ENCODE measurements at places on chromosomes 6 and 20. TPM values are rescaled to one million over a fixed set of nuclear protein-coding genes. Genes with fewer than 3 reads are reported as not detected.

GRCh38 chr6:19723545-19723944, 113.6 kb upstream of the ID4 start:
- DNase-seq: peak; percentile 78

Gene BTNL2
- total RNA-seq: not detected

- no peak for DNase-seq
Measured at GRCh38 chr6:127858727-127859391, 42.0 kb downstream of the THEMIS start.

Gene TFAP2D
- 0.14 TPM for total RNA-seq

GRCh38 chr6:445571-446417, 54.2 kb downstream of the IRF4 start:
- DNase-seq: no peak

DNA sequence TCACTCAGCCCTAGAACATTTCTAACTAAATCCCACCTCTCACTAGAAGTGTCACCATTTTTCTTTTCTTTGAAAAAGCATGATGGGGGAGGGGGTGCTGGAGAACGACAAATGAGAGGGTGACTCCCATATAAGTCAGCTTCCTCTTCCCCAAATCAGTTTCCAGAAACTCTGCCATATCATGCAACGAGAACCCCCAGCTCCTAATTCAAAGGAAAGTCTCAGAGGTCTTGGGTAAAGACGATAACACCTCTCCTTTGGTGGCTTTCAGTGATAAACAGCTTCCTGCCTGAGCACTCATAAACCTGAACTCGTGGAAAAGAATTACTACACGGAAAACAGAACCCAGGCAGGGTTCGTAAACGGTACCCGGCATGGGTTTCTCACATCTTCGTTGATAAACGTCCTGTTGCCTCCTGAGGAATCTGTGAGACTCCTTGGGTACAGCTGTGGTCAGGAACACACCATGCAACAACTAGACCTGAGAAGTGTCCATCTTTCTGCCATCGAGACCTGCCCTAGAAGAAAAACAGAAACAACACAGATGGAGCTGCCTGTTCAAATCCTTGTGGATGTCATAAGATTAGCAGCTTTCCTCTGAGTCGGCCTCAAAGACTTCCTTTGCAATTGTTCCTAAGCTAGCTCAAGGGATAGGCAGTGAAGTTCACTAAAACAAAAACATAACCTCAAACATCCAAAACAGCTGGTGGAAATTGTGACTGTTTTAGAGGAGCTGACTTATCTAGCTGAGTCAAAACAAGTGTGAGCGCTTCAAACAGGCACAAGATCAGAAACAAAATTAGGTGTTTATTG, 185.8 kb upstream of the PRDM1 start:
- DNase-seq: no peak

GRCh38 chr6:163843218-163843617, 428.7 kb downstream of the QKI start:
- DNase-seq: no peak

GRCh38 chr6:65199683-65200082, 507.3 kb downstream of the EYS start:
- no peak for DNase-seq

Gene SLC35D3
- total RNA-seq: not detected

Gene RIMS1
- total RNA-seq: 6.7 TPM

DNA sequence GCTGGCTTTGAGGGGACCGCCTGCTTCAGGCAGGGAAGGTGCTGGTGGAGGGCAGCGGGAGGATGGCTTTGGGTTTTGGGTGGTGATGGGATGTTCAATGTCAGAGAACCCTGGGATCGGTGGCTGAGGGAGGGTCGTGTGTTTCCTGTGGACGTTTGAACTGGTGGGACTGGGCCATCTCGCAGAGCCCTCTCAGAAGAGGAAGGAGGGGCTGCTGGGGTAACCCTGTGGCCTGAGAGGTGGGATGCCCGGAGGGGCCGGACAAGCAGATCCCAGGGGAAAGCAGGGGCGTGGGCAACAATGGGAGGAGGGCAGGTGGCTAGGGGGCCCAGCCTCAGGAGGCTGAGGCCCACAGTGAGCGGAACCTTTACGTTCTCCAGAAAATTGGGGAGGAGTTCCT, 34.9 kb downstream of the PYGB start:
- DNase-seq: no peak

All from H4 (cell line).